Karpas-422 (cell line): ENCODE measurements at places on chromosomes 12 and 14. TPM values are rescaled to one million over a fixed set of nuclear protein-coding genes. Genes with fewer than 3 reads are reported as not detected.

DHH gene
- total RNA-seq, result 0.26 and 0.36 TPM in 2 replicates

GLI1 gene
- total RNA-seq, result 1.9 and 9.3 TPM in 2 replicates

KRT1 gene
- total RNA-seq, result not detected in 2 replicates

ACSS3 gene
- total RNA-seq, result not detected in 2 replicates

UNC79 gene
- total RNA-seq, result 0.19 and 0.43 TPM in 2 replicates

TPH2 gene
- total RNA-seq, result not detected in 2 replicates

MYF5 gene
- total RNA-seq, result not detected in 2 replicates

AQP2 gene
- 0.07 and 0.63 TPM in 2 replicates for total RNA-seq

AQP6 gene
- 0.04 and 0.79 TPM in 2 replicates for total RNA-seq
